Right renal cortex interstitium (tissue), 3 donors: ENCODE measurements at places on chromosomes 5 and 9. TPM values are rescaled to one million over a fixed set of nuclear protein-coding genes. Genes with fewer than 3 reads are reported as not detected.

- no peak for DNase-seq
These were observed 135.1 kb downstream of the SLC25A46 start for GRCh38 chr5:110873773-110874437.

DNA sequence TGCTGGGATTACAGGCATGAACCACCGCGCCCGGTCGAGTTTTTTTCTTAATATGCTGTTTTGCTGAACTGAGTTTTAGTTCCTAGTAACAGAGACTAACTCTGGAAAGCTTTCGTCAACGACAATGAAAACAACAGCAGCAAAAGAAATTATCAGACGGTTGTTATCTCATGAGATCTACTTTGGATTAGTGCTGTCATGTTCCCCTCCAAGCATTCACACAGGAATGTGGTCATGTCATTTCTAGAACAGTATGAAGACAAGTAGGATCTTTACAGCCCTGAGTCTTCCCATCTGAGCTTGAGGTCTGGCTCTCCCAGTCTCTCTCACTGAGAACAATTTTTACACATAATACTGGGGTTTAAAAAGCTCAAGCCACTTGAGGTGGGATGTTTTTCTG lies 4.0 kb upstream of the ANKRD33B start:
- DNase-seq, result no peak

DNA sequence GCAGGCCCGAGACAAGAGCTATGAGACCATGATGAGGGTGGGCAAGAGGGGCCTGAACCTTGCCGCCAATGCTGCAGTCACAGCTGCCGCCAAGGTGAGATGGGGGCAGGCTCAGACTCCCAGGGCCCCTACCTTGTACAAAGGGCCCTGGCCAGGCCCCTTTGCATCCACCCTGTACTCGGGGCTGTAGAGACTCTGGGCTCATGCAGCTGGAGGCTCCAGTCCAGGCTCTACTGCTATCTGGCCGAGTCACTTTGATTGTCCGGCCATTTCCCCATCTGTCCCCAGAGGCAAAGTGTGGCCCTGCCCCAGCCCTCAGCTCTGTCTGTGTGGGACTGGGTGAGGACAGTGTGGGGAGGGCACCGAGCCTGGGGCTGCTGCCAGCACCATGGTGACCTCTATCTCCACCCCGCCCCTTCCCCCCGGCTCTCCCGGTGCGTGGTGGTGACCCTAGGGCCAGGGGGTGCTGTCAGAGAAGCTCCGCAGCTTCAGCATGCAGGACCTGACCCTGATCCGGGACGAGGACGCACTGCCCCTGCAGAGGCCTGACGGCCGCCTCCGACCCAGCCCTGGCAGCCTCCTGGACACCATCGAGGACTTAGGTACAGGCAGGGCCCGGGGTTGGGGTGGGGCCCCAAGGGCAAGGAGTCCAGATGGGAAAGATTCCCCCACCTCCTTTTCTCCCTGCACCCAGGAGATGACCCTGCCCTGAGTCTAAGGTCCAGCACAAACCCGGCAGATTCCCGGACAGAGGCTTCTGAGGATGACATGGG lies 6.1 kb downstream of the REEP2 start:
- DNase-seq, result no peak

GRCh38 chr5:15510831-15511230 lies 10.9 kb downstream of the FBXL7 start:
- no peak for DNase-seq

DNA sequence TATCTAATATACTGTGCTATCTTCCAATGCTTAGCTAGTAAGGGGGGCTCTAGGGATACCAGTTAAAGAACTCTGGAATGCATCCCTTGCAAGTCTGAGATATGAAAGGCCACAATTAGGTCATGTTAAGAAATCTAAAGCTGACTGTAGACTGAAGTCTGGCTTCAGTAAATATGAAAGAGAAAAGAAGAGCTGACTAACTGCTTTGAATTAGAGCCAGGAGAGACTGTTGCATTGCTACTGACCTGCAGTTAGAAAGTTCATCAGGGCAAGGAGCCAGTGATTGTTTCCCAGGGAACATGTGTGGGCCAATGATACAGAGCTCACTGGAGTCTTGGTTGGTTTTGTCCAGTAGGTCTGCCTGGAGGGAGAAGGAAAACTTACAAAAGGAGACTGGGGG lies 472.1 kb upstream of the TNC start:
- DNase-seq, result no peak

DNA sequence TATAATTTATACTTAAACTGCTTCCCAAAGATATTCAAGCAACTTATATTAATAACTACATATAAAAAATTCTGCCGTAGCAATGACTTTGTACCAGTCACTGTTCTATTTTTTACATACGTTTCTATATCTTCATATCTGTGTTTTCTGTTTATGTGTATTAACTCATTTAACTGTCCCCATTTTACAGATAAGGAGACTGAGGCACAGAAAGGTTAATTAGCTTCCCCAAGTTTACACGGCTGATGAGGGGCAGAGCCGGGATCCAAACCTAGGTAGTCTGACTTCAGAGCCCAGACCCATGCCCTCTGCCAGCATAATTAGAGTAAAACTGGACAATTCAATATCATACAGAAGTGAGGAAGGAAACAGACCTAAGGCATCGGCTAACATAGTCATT lies 259.7 kb upstream of the TUT7 start:
- DNase-seq, result no peak

- peak; percentile 74 for DNase-seq
These were observed 655 bp upstream of the RAI14 start for GRCh38 chr5:34655354-34655991.

- DNase-seq, result no peak
These were observed 1435.6 kb upstream of the NUDT12 start for GRCh38 chr5:104998169-104998568.

GRCh38 chr9:121652021-121652837 lies 795 bp downstream of the DAB2IP start:
- DNase-seq, result no peak

- DNase-seq, result no peak
These were observed 214.6 kb downstream of the SREK1 start for GRCh38 chr5:66358741-66359140.

- DNase-seq, result no peak
These were observed 16.2 kb upstream of the TJP2 start for GRCh38 chr9:69157751-69158466.

DNA sequence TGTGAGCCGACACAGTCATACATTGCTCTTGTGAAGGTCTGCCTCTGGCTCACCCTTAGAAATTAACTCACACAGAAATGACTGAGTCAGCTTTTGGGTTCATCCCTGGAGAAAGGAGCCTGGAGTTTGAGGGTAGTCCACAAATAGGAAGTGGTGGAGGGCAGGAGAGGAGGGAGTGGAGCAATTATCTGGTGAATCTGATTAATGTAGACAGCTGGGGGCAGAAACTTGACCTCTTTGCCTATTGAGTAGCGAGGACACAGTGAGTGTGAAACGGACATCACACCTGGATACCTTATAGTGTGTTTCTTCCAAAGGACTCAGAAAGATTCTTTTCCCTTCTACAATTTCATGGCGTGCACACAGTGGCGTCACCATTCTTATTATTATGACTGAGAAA lies 48.5 kb upstream of the MSX2 start:
- no peak for DNase-seq

DNA sequence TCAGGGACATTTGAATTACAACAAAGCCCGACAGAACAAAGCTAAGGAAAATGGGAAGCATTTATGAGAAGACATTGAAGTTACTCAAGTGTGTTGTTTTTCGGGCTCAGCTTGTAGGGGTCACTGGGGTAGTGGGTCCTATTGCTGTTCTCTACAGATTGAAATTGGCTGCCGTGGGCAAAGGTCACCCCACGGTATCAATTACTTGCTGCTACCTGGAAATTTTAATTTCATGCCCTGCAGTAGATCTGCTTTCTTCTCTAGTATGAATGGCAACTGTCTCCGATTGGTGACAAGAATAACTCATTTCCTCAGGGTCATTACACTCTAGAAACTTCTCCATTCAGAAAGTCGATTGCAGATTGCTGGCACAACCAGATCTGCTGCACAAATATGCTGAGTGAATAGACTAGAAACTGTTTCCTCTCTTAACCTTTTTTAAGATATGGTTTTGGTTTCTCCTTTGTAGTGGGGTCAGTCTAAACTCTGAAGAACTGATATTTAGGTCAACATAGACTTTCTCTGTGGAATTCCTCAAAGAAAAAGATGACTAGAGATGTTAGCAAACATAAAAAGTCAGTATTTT lies 454.1 kb downstream of the ARHGEF28 start:
- no peak for DNase-seq

GRCh38 chr5:16586556-16586955 lies 30.2 kb downstream of the RETREG1 start:
- DNase-seq, result no peak

GRCh38 chr9:72292256-72292682 lies 72.7 kb downstream of the ZFAND5 start:
- DNase-seq, result no peak

- DNase-seq, result no peak
These were observed 213.4 kb upstream of the DMAC1 start for GRCh38 chr9:8012986-8013385.

GRCh38 chr5:60722416-60722815 lies 22.4 kb upstream of the DEPDC1B start:
- no peak for DNase-seq

Gene ROR2
- polyA plus RNA-seq, result 14.2 TPM

Gene NDST1
- polyA plus RNA-seq, result 54.1 TPM

Gene PLAC8L1
- polyA plus RNA-seq, result 0.82 TPM

Gene GABRG2
- polyA plus RNA-seq, result not detected

Gene PCDHGB3
- 1.7 TPM for polyA plus RNA-seq

Gene ZNF879
- 8.4 TPM for polyA plus RNA-seq

Gene SPATA31D4
- polyA plus RNA-seq, result not detected

Gene PTPN3
- polyA plus RNA-seq, result 53.2 TPM
